ENCODE measurements at places on chromosomes 2 and 18. TPM values are rescaled to one million over a fixed set of nuclear protein-coding genes. Genes with fewer than 3 reads are reported as not detected.

DNA sequence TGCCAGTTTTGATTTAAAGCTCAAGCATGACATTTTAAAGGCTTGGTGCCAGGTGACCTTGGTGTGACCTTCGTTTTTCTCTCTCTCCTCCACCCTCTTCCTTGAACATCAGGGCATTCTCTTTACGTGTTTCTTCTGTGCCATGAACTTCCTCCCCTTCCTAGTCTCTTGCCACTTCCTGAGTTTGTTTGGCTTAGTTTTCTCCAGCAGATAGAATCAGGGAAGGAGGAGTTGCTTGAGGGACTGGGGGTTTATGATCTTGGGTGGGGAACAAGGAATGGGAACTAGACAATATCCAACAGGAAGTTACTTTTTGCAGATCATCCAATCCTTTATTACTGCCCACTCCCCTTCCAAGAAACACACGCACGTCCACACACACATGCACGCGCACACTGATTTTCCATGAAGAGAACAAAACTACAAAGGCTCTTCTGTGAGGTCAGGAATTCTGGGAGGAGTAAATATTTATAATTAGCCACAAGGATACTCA, 210.6 kb upstream of the EPAS1 start:
- no peak for DNase-seq

DNA sequence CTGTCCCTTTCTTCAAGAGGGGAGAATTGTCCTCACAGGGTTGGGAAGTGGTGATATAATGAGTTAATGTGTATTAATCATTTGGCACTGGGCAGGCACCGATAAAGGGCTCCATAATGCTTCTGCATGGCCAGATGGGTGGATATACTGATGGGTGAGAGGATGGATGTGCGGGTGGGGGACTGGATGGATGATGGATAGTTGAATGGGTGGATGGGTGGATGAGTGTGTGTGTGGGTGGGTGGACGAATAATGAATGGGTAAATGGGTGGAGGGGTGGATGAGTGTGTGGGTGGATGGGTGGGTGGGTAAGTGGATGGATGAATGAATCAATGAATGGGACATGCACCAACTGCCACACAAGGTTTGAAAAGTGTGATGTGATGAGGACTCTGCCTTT, 127.2 kb downstream of the ACKR3 start:
- no peak for DNase-seq

DNA sequence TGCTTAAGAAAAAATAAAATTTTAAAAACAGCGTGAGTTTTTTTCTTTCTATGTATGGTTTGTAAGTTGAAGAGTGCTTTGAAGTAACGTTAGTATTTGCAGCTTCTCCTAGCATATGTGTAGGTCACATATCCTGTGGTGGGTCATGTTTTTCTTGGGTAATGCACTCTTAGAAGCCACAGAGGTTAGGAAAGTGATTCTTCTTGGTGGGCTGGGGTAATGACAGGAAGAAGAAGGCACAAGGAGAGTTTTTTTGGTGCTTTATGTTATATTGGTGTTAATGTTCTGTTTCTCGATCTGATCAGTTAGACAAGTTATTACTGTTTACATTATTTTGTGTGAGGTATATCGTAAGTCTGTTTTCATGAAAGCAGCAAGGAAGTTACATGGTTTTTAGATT, 109.0 kb downstream of the ICA1L start:
- no peak for DNase-seq

DNA sequence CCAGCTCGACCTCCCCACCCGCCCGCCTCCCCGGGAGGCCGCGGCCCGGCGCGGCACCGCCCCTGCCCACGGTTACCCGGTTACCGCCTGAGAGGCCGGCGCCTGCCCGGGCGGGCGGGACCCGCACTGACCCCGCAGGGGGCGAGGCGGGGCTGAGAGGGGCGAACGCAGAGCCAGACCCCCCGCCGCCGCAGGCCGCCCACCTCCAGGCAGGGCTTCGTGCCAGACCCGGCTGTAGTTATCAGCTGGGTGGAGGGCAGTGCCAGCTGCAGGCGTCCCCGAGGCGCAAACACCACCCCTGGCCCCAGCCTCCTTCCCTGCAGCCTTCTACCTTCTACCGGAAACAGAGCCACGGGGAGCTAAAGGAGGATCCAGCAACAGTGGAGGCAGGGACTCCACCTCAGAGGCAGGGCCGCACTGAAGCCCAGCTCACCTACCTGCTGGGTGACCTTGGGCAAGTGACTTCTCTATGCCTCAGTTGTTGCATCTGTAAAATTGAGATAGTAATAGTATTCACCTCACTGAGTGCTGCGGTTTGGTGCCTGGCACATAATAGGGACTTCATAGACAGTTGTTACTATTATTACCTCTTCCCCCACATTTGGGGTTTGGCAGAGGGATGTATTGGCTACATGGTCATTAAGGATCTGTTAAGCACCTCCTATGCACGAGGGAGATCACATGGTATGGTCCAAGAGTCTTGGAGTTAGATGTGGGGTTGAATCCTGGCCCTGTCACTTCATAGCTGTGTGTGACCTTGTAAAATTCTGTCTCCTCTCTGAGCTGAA, 231.6 kb upstream of the SMAD2 start:
- DNase-seq = no peak

DNA sequence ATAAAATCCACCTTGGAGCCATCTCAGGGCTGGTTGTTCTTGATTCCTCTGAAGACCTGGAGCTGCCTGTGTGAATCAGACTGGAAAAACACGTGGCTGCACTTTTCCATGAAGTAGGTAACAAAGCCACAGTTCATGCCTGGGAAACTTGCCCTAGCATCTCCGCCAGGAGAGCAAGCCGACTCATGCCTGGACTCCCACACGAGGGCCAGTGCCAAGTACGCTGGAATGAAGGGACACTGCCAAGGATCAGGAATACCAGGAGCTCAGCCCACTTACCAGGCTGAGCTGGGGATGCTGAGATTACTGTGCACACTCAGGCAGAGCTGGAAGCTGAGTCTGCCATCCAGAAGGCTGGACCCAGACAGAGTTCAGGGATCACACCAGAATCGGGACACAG, 10.9 kb upstream of the FHL2 start:
- no peak for DNase-seq

GRCh38 chr18:8975624-8976023, 126.9 kb upstream of the NDUFV2 start:
- no peak for DNase-seq

DNA sequence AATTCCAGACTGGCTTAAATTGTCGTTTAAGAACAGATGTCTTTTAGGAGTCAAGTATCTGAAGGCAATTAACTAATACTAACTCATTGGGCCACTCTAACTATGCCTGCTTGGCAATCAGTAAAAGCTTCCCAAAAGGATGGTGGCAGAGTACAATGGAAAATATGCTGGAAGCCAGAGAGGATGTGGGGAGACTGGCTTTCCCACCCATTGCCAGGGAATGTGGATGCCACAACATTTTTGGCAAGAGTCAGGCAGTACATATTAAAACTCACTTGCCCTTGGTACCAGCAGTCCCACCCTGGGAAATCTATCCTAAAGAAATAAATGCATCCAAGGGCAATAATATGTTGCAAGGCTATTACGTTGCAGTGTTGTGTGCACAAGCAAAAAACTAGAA, 74.0 kb upstream of the FZD7 start:
- no peak for DNase-seq

GRCh38 chr2:66724241-66724640, 289.3 kb downstream of the MEIS1 start:
- no peak for DNase-seq

- DNase-seq = no peak
Measured at GRCh38 chr2:167253025-167253424, 364.7 kb downstream of the XIRP2 start.

DNA sequence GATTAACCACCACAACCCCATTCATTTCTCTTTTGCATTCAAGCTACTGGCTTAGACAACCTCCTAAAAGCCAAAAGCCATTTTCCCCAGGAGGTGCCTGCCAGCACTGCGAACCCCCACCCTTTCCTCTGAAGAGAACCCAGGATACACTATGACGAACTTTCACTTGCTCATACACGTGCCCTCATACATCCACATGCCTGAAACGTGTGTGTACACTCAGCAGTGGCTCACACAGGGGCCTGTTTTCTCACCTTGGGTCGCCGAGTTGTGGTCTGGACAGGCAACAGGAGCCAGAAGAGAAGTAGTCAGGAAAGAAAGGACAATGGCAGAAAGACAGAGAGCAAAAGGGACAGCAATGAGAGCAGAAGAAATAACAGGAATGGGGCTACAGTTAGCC, 7.4 kb downstream of the DCTN1 start:
- no peak for DNase-seq

DNA sequence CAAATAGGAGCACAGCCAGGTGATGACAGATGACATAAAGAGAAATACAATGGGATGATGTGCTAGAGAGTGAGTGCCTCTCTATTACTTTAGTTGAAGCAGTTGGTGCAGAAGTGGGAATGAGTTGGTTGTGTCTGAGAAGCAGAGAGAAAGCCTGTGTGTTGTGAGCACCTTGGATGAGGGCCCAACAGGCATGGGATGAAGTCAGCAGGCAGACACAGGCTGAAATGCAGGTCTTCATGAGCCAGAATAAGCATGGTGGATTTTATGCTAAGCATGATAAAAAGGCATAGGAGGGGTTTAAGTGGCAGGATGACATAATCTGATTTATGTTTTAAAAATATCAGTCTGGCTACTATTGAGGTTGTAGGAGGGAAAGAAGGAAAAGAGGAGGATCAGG, 71.5 kb downstream of the KLHL14 start:
- no peak for DNase-seq

DNA sequence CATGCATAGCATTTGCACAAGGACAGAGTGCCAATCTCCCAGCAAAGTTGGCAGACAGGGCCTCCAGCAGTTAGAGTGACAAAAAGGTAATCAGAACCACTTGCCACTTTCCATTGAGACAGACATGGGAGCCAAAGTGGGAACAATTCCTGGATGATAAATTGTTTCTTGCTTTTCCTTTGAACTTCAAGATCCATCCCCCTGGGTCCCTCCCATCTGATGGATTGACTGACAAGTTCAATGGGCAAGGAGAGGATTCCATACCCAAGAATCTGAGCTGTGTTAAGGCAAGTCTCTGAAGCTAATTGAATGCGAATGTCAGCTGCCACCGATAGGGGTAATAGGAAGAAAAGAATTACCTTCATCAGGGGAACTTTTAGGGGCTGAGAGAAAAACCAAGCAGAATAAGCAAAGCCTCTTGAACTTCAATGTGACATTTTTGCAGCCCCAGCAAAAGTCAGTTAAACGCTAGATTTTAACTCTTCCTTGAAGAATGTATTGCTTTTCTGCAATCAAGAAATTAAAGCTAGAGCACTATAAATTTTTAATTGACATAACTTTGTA, 96.5 kb downstream of the LYPD1 start:
- DNase-seq = no peak

GRCh38 chr2:223601018-223601417, 1.1 kb downstream of the SCG2 start:
- DNase-seq = no peak

GRCh38 chr2:124286089-124286783, 261.1 kb downstream of the CNTNAP5 start:
- no peak for DNase-seq

Gene SLC40A1
- 14.6 TPM for total RNA-seq

DNA sequence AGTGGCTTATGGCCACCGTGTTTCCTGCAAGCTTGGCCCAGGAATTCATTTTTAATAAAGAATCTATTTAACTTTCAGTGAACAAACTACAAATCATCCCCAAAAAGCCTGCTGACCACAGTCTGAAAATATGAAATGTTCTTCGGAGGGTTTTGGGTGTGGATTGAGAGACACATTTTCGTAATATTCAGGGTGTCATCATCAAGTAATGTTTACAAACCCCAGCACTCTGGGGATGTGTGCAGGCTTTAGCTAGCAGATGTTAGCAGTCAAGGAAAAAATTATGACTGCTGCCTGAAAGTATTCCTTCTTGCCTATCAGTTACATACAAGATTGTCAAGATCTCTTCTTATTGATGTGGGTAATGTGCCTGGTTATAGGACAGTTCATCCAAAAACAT, 143.9 kb upstream of the FN1 start:
- no peak for DNase-seq

- DNase-seq = no peak
Measured at GRCh38 chr18:36325846-36326245, 28.3 kb downstream of the FHOD3 start.

GRCh38 chr2:174691201-174691779, 73.0 kb downstream of the CHRNA1 start:
- no peak for DNase-seq

- no peak for DNase-seq
Measured at GRCh38 chr2:154256136-154256535, 384.4 kb downstream of the GALNT13 start.

Gene ZNF516
- total RNA-seq = 108 TPM

DNA sequence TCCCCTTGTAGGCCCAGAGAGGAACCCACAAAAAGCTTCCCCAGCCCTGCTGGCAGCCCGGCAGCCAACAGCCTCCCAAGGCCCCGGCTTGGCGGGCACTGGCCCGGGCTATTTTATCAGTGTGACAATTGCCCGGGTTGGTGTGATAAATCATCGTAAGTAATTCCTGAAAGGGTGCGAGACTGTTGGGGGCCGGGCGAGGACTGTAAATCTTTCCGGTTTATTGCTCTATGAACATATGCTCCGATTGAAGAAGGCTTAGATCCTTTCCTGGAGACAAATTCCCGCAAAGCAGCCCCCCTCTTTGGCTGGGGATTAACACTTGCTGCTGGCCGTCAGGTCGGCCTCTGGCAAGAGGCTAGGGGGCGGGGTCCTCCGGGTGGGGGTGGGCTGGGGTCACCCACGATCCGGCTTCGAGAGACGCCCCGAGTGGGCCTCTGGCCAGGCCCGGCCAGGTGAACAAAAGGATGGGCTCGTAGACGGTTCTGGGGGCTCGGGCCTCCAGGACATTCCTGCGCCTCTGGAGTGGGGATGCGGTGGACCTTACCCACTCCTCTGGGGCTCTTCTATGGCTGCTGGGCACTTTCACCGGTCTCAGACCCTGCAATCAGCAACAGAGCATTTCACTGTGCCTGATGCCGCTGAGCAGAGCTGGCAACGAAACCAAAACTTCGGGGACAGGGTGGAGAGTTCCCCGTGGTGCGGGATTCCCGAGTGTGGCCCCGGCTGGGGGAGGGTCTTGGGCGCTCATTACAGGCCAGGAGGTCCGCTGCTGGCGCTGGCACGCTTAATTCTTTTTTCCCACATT, 2.0 kb downstream of the HOXD3 start:
- no peak for DNase-seq

Gene MAP4K3
- 63.6 TPM for total RNA-seq

- no peak for DNase-seq
Measured at GRCh38 chr2:231288590-231288989, 90.2 kb downstream of the ARMC9 start.

GRCh38 chr2:202193881-202194353, 44.5 kb downstream of the SUMO1 start:
- DNase-seq = no peak

GRCh38 chr2:8662239-8662879, 19.5 kb upstream of the ID2 start:
- no peak for DNase-seq

DNA sequence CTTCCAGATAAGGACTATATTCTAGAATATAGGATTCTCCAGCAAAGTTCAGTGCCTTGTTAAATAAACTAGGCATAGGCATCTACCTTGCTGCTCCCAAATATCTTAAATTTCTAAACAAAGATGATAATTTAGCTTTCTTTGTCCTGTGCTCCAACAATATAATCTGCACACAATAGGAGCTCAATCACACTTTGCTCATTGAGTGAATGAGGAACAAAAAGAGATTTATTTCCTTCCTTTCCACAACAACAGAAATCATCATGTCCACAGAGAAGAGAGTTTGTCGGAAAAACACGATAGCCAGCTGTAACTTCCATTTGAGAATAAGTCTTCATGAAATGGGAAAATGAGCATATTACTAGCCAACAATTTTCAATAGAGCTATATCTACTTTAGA, 256.7 kb downstream of the TCF4 start:
- DNase-seq = no peak
